Vagina (tissue), 2 donors: ENCODE measurements at places on chromosomes 16 and 17.

- no peak for DNase-seq
These were observed 537.1 kb upstream of the EEF2KMT start for GRCh38 chr16:5634666-5635180.

GRCh38 chr17:59842901-59843652 is 49.7 kb downstream of the TUBD1 start:
- DNase-seq: no peak

DNA sequence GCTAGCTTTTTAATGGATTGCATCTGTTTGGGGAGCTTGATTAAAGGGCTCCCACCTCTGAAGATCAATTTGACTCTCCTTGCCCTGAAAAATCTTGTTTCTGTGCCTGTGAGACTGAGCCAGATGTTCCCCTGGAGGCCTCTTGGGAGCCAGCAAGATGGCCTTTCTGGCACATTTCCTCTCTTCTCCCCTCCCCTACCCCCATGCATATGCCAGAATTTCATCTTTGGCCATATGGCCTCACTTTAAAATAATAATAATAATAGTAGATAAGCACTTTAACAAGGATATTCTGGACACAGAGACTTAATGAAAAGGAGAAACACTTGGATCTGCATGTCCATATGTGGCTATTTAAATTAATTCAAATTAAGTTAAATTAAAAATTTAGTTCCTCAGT is 144.1 kb upstream of the CES5A start:
- DNase-seq: no peak

DNA sequence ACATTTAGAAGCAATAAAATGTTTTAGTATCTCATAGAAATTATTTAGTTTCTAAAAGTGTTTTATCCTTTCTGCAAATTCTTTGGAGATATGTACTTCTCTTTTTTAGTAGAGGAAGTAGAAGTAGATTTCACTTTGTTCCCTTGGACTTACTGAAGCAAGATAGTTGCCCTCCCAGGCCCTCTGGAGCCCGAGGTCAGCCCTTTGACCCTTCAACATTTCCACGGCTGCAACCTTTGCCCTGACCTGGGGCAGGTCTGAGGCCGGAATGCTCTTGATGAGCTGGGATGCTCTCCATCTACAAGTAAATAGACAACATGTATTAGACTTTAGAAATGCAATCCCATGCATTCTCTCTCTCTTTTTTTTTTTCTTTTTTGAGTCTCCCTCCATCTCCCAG is 167.5 kb downstream of the CDK5R1 start:
- DNase-seq: no peak

DNA sequence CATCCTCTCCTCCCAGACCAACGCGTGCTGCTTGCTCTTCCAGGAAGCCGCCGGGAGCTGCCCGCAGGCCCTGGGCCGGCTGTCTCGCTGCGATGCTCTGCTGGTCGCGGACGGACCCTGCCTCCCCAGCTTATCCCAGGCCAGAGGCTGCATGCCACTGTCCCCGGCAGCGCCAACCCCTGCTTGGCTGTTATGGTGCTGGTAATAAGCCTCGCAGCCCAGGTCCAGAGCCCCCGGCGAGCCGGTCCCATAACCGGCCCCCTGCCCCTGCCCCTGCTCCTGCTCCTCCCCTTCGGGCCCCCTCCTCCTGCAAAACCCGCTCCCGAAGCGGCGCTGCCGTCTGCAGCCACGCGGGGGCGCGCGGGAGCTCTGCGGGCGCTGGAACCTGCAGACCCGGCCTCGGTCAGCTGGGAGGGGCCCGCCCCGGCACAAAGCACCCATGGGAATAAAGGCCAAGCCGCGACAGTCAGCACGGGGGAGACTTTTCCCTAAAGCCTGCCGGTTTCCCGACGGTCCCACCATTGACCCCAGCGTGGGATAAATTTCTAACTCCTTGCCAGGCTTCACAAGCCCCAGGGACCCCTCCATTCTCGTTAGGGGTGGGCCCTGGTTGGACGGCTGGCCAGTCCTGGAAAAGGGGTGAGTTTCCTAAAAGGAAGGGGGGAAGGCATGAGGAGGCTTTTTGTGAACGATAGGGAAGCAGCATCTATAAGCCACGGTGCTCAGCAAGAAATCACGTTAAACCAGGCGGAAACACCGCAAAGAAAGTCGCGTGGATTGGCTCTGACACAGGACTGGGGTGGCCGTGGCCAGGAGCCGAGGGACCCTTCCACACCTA is 11.2 kb downstream of the ENPP7 start:
- DNase-seq: no peak

DNA sequence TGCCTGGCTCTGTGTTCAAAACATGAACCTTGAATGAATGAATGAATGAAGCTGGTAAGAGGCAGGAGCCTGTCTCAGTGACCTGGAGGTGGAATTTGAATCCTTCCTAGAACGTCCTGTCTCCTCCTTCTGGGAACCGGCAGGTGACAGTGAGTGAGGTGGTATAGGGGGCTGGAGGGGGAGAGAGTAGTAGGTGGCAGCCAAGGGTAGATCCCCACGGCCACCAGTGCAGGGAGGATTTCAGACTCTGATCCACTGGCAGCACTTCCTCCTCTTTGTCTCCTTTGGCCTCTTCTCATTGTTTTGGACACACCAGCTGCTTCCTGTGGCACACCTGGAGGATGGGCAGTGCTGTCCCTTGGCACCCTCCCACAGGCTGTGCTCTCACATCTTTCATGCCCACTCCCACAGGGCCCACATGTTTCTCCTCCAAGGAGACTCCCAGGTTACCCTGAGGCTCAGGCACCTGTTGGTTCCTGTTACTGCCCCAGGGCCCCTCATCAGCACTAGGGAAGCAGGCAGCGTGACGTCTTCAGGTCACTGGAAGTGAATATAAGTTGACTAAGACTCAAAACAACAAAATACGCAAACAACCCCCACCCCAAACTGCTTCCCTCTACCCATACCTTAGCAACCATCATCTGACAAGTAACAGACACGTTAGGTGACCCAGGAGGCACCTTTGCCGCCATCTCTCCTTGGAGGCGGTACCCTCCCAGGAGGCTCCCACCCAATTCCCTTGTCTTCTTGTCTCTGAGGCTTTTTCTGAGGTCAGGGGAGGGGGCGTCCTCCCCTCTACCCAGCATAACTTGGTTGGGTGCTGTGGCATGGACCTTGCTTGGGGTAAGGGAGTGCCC is 84.6 kb downstream of the N4BP1 start:
- no peak for DNase-seq

DNA sequence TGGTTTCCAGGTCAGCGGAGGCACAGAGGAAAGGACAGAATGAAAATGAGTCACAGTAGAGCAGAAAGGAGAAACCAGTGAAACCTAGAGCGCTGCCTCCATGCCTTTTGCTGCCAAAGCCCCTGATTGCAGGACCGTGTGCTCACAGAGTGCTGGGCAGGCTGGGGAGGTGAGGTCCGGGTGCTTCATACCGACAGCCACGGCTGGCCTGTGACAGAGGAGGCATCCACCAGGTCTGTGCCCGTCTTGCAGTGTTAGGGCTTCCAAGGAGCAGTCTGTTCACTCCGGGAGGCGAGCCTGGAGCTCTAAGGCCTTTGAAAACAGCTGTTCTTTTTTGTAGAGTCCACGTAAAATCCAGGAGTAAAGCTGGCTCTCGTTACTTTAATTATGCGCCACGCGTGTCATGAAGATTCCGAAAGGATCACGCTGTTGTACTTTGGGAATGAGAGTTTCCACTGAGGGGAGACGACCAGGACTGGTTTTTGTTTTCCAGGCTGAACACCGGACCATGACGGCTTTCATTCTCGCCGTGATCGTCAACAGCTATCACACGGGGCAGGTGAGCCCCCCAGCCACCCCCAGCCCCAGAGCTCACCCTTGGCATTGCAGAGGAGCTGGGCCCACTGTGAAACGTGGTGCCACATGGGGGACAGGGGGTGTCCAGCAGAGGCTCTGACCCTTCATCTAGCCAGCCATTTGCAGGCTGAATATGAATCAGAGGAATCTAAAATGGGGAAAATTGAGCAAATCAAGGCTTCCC is 108.5 kb upstream of the CHMP6 start:
- no peak for DNase-seq

DNA sequence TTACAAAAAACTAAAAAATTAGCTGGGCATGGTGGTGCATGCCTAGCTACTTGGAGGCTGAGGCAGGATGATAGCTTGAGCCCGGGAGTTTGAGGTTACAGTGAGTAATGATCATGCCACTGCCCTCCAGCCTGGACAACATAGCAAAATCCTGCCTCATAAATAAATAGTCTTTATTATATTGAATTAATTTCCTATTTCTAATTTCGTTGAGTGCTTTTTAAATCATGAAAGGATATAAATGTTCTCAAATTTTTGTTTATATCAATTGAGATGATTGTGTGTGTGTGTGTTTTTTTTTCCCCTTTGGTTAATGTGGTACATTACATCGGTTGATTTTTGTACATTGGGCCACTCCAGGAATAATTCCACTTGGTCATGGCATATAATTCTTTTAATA is 32.0 kb upstream of the AQP8 start:
- no peak for DNase-seq

DNA sequence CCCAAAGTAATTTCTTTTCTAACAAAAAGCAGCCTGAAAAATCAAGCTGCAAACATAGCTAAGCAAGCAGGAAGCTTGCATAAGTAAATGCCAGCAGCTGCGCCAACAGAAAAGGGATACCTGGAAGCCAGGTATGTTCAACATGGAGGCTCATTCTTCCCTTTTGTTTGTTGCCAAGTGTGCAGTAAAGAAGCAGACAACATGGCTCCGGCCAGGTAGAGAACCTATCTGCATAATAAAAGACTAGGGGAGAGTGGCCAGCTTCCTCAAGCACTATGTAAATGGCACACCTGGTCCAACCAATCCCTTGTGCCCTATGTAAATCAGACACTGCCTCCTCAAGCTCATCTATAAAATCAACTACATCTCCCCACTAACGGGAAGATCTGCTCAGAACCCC is 1407.0 kb downstream of the CDH11 start:
- DNase-seq: no peak

- DNase-seq: no peak
These were observed 50.8 kb upstream of the MYH10 start for GRCh38 chr17:8681170-8681949.

GRCh38 chr16:65279576-65279975 is 157.7 kb upstream of the CDH11 start:
- DNase-seq: no peak

GRCh38 chr16:15513156-15513555 is 78.8 kb downstream of the BMERB1 start:
- no peak for DNase-seq

DNA sequence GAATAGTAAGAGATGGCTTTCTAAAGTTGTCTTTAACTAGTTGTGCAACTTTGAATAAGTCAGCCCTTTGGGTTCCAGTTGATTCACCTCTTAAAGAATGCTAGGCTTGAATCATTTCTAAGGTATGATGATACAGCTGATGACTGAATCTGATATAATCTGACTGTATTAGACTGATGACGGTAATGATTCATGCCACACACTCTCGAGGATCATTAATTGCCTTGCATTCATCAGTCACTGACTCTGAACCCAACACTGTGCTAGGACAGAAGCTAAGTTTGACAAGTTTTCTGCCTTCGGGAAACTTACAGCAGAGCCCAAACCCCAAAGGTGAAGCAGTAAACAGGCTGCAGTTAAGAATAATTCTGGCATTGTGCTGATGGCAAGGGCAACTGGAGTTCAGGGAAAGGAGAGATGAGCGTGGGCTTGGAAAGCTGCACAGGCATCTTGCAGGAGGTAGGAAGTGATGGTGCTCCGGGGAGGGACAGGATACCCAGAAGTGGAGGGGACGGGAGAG is 25.8 kb downstream of the ASIC2 start:
- DNase-seq: no peak

DNA sequence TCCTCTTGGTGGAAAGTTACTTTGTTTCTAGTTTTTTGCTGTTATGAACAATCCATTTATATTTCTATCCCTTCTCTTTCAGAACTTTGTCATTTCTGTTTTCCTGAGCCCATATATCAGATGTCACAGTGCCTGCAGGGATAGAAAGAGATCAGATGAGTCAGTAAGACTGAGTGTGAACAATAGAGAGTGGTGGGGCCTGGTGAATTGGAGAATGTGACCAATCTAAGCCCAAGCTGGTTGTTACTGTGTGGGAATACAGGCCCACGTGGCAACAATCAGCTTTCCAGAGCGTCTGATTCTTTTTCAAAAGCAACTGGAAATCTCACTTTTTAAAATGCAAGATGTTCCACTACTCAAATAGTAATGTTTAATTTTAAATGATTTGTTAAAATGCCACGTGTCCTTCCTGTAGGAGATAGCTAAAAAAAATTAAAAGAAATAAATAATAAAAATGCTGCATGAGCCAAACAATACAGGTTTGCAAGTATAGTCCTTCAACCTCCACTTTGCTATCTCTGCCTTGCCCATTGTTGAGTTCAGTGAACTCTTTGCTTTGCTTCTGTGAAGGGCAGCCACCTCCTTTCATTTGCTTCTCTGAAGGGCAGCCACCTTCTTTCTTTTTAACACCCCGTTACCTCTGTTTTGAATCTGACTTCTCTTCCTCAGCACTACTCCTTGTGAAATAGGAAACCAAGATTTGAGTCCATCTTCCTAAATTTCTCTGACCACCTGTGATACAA is 9.6 kb downstream of the DCTN5 start:
- DNase-seq: no peak

GRCh38 chr16:5056352-5056751 is 9.4 kb downstream of the C16orf89 start:
- DNase-seq: no peak

DNA sequence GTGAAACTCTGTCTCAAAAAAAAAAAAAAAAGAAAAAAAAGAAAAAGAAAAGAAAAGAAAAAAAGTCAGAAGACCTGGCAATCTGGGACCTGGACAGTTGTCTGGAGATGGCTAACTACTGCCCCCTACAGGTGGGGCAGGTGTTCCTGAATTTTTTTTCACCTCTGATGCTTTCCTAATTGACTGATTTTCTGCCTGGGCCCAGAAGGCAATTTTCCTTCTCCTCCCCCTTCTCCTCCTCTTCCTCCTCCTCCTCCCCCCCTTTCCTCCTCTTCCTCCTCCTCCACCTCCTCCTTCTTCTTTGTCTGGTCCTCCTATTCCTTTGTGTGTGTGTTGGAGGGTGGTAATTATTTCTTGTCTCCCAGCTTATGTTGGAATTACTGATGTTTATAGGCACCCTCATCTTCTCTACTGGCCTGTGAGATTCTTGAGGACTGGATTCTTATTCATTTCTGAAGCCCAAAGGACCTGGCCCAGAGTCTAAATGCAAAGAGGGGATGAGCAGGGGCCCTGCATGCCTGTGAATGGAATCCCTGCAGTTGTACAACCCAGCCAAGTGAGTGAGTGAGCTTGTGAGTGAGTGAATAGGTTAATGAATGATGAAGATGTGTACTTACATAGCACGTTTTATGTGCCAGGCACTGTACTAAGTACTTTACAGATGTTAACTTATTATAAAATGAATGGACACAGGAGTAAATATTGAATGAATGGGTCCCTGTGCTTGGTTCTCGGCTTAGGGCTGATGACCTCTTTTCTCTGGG is 26.9 kb downstream of the IRX5 start:
- DNase-seq: no peak

GRCh38 chr16:8627456-8627855 is 6.0 kb downstream of the METTL22 start:
- DNase-seq: no peak

GRCh38 chr17:6047966-6048365 is 22.2 kb upstream of the WSCD1 start:
- DNase-seq: no peak
